Islet precursor cell (in vitro differentiated cells): ENCODE measurements at places on chromosomes 12 and 14.

DNA sequence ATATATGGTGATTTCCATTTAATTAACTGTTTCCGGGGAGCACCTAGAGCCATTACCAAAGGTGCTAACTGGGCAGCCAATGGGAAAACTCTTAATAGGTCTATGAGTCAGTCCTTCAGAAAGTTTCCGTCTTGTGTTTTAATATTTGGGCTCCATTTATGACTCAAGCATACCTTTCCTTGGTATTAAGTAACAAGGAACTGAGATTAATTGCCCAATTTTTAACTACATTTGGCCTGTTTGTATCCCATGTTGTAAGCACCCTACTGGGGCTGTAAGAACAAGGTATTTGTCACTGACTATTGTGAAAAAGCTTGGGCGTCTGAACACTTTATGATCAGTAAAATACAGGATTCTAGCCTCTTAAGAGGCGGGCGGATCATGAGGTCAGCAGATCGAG lies 62.8 kb upstream of the FOXN3 start:
- no peak for DNase-seq

DNA sequence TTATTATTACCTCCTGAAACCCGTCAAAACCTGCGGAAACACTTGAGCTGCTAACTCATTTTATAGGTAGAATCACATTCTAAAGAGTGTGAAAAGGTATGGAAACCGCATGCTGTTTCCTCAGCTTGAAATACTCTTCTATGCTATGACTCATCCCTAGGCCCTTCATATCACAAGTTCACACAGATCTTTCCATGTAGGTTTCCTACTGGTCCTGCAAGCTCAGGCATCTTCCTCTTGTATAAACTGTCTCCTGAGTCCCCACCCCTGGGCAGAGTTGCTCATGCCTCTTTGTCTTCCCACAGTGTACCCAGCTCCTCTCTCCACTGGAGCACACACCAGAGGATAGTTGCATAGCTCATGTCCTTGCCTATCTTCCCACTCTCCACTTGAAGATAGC lies 84.7 kb downstream of the CMAS start:
- no peak for DNase-seq

- DNase-seq = peak; percentile 74
Observed at GRCh38 chr12:111363578-111363977, 5.3 kb downstream of the PHETA1 start.

DNA sequence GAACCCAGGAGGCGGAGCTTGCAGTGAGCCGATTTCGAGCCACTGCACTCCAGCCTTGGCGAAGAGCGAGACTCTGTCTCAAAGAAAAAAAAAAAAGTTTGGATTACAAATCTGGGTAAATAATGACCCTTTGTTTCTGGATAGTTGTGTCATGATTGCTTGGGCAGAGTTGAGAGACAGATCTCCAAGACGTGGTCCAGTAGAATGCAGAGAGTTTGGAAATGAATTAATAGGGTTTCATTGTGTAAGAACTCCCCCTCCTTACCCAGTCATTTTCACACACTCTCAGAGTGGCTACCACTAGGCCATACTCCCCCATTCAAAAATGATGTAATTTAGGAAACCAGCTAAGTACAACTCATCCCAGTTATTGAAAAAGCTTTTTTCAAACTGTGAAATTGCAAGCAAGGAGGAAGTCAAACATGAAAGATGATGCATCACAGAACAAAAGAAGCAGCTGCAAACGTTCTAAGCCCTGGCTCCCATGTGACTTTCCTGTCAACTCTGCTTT lies 1331.9 kb downstream of the AACS start:
- DNase-seq = no peak

GRCh38 chr12:50162230-50162629 lies 4.9 kb downstream of the CERS5 start:
- DNase-seq = no peak

DNA sequence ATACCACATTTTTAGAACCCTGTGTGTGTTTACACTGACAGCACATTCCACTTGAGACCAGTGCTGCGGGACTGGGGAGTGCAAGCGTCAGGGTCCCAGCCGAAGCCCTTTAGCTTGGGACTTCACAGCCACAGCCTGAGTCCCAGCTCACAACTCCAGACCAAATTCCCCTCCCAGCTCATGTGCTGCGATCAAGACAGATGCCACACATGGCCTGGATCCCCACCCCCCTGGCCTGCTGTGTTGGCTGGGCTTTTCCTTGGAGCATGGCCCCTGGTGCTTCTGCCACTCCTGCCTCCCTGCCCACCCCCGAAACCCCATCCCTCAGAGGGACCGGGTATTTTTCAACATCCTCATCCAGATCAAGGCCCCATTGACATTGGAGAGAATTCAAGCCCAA lies 63.7 kb downstream of the WDR20 start:
- DNase-seq = no peak

- no peak for DNase-seq
Observed at GRCh38 chr14:23297611-23298277, 4.9 kb downstream of the PPP1R3E start.

DNA sequence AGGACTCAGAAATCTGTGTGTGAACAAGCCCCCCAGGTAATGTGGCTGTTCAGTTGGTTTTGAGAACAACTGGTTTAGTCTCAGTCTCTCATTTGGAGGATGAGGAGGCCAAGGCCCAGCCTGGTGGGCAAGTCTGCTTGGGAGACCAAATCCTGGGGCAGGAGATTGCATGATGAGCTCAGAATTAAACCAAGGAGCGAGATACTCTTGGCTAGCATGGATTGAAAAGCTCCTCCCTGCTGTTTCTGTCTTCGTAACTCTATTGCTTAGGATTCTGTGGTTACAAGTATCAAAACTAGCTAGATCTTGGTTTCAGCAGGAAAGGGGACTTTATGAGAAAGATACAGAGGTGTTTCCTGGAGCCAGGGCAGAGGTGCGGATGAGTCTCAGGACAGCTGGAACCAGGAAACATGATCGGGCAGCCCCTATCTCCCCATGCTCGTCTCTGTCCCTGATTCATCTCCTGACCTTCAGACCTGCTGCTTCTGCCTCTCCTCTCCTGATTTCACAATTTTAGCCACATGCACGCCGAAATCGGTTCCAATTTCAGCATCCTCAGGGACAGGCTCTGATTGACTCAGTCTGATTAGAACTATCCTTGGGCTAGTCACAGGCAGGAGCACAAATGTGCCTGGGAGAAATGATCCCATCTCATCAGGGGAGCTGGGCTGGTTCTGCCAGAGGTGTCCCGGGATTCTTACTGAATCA lies 40.2 kb upstream of the RIN3 start:
- peak; percentile 52 for DNase-seq

DNA sequence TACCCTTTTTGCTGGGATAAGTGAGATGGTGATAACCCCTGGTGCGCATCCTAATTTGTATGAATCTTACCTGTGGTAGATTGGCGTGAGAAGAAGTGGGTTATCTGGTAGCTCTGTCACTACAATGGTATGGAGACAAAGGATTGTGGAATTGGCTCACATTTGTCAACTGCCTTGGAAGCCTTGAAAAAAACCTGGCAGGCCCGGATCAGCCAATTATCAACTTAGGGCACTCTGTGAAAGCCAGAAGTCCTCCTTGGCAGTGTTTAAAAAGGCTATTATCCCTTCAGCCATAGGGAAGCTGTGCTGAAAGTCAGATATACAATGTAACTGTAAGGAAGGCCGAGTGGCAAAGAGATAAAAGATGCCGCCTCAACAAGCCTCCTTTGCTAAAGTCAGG lies 56.5 kb downstream of the WASHC3 start:
- no peak for DNase-seq

GRCh38 chr14:95237121-95237957 lies 80.0 kb upstream of the DICER1 start:
- no peak for DNase-seq

DNA sequence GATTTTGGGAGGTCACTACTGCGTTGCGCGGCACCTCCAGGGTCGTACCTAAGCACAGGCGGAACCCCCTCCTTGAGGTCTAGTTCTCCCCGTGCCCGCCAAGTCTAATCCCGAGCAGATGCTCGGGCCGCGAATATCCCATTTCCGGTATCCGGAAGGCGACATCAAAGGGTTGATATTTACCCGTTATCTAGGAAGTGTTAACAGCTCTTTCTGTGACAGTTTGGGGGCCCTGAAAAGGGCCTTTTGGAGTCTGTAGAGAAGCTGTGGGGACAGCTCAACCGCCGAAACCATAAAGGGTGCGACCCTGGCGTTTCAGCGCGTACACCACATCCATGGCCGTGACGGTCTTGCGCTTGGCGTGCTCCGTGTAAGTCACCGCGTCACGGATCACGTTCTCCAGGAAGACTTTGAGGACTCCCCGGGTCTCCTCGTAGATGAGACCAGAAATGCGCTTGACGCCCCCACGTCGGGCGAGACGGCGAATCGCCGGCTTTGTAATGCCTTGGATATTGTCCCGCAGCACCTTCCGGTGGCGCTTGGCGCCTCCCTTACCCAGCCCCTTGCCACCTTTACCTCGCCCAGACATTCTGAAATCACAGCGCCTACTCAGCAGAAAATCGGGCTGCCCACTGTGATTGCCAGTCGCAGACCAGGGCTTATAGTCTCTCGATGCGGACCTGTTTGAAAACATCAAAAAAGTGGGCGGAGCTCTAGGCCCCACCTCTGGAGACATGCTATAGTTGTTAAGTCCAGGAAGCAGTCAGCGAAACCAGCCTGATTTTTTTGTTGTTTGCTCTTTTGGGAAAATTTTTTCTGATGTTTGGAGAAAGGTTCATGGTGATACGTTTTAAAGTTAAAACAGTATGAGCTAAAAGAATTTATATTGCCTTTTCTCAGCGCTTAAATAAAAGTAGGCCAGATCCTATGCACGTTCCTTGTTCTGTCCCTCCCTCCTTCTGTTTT lies 32.5 kb downstream of the WBP11 start:
- DNase-seq = peak; percentile 98

GRCh38 chr12:20268121-20268732 lies 100.1 kb upstream of the PDE3A start:
- no peak for DNase-seq

DNA sequence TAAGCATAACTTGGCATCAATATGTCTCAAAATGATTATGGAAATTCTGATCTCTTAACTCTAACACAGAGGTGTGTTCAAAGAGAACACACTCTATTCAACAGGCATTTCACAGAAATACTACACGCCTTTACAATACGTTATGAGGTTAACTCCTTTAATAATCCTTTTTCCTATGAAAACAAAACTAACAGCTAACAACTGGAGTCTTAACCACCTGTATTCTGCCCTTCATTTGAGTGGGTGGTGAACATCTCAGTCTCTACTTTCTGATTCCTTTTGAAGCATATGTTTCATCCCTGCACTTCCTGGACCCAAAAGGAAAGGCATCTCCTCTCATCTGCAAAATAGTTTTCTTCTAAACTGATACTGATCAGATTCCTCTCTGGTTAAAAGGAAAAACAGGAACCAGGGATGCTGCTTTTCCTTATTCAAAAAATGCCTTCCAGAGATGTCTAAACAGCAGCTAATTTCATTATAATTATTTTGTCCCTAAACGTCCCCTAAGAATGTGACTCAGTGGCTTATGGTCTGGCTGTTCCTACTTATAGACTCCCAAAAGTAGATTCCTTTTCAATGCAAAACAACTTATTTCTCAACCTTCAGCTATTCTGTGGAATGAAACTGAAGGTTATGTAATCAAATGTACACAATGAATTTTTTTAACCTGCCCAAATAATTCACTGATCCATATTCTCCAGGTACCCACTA lies 24.1 kb downstream of the ITPR2 start:
- DNase-seq = no peak

DNA sequence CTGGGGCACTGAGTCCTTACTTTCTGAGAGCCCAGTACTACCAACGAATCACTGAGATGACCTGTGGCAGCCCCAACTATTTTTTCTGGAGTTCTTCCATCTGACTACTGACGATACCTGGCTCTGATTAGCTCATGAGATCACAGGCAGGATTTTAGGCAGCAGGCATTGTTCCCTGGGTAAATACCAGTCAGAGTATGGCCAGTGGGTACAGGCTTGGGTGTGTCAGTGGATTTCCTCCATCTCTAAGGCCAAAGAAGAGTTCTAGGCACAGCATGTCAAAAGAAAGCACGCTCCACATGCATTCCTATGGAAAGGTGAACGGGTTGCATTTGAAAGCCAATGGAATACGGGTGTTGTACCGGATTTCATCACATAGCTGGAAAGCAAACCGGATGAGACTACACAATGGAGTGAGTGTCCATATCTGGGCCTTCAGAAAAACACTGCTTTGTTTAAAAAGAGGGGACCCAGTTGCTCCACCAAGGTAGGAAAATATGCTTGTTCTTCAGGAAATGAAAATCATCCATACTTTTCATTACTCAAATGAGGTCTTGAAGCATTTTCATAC lies 55.0 kb downstream of the PAX9 start:
- no peak for DNase-seq

DNA sequence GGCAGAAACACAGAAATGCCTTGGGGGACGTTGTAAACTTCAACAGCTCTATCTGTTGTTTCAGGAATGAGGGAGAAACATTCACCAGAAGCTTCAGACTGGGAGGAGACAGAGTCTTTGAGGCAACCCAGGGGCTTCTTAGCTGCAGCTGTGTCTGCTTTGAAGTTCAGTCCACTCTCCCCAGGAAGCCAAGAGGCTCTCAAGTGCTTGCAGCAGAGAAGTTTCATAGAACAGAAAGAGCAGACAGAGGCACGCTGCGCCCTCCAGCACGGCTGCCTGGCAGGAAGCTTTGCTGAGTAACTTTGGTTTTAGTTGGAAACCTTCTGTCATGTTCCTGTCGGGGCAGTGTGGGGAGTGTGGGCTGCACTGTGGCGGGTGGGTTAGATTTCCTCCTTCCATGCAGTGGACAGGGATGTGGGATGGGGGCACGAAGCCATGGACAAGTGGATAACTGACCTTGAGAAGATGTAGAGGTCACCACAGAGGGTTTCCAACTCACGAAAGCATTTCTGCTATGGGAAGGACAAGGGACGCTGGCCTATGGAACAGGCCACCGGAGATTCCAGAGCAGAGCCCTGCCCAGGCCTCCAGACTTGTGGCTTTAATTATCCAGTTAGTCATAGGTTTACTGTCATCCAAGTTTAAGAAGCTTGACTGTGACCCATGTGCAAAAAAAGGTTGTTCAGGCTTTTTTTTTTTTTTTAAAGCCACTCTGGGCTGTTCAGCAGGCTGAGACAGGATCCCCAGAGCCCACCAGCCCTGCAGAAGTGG lies 107.7 kb downstream of the ARF6 start:
- DNase-seq = peak; percentile 98

DNA sequence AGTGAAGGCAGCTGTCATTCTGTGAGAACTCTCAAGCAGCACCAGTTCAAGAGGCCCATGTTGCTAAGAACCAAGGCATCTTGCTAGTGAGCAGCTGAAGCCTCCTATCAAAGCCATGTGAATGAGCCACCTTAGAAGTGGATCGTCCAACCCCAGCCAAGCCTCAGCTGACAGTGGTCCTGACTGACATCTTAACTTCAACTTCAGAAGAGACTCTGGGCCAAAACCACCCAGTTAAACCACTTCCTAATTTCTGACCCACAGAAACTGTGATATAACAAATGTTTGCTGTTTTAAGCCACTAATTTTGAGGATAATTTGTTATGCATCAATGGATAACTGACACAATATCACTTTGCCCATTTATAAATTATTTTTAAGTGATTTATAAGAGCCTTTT lies 256.0 kb downstream of the RPAP3 start:
- no peak for DNase-seq

GRCh38 chr12:31999692-32000091 lies 40.5 kb downstream of the RESF1 start:
- no peak for DNase-seq
